Activated T-helper 2 cell treated with anti-CD3 and anti-CD28 coated beads, Interferon-gamma antibody, Interleukin-2, Interleukin-4, amounts not matched to agents 10 μg/mL and 5 μg/mL and 100 μg/mL, durations not matched to agents 14 hours and 24 hours and 36 hours (primary cell): ENCODE measurements at places on chromosomes 1 and 21. TPM values are rescaled to one million over a fixed set of nuclear protein-coding genes. Genes with fewer than 3 reads are reported as not detected.
A peak's percentile ranks its signal among the peaks of the same experiment; 100 is the strongest.

C1orf198 gene
- total RNA-seq = 8.9 and 9.1 TPM in 2 replicates

LCE3E gene
- total RNA-seq = not detected in 2 replicates

- no peak overlapping the region for H3K4me3 ChIP-seq
- peaks cover 2% of the 10 kb centered on the region for H3K27me3 ChIP-seq
- no peak for DNase-seq
Measured at GRCh38 chr1:52179073-52179472, 37.2 kb downstream of the ZFYVE9 start.

- H3K27me3 ChIP-seq = no peaks in the 10 kb centered on the region
- peaks cover 33% of the 10 kb centered on the region for H3K4me1 ChIP-seq
- H3K27ac ChIP-seq = no peak overlapping the region
Measured at GRCh38 chr21:14592296-14593000, 46.3 kb upstream of the SAMSN1 start.

DNA sequence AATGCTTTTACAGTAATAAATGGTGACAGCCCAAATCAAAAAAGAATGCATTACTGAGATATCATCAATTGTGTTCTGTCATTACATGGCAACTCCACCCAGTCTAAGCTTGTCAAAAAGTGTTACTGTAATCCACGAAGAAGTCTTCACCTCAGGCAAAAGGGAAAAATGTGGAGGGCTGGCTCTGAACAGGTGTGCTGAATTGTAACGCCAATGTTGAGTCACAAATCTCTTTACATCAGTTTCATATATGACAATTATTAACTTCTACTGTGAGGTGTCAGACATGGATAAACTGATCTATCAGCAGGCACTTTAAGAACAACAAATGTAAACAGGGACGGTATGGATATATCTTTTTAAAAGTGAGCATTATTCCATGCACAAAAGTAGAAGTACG is 98.5 kb upstream of the DMRTA2 start:
- peaks cover 17% of the 10 kb centered on the region for H3K36me3 ChIP-seq
- no peak overlapping the region for H3K4me3 ChIP-seq
- no peaks in the 10 kb centered on the region for H3K4me1 ChIP-seq
- DNase-seq = no peak
- H3K27ac ChIP-seq = no peak overlapping the region
- H3K27me3 ChIP-seq = no peaks in the 10 kb centered on the region

- H3K36me3 ChIP-seq = peaks cover 12% of the 10 kb centered on the region
- H3K4me3 ChIP-seq = no peak overlapping the region
- no peak for DNase-seq
- no peaks in the 10 kb centered on the region for H3K27me3 ChIP-seq
- no peak overlapping the region for H3K27ac ChIP-seq
Measured at GRCh38 chr21:35533893-35534292, 484.8 kb upstream of the RUNX1 start.

PODN gene
- total RNA-seq = not detected in 2 replicates

DNA sequence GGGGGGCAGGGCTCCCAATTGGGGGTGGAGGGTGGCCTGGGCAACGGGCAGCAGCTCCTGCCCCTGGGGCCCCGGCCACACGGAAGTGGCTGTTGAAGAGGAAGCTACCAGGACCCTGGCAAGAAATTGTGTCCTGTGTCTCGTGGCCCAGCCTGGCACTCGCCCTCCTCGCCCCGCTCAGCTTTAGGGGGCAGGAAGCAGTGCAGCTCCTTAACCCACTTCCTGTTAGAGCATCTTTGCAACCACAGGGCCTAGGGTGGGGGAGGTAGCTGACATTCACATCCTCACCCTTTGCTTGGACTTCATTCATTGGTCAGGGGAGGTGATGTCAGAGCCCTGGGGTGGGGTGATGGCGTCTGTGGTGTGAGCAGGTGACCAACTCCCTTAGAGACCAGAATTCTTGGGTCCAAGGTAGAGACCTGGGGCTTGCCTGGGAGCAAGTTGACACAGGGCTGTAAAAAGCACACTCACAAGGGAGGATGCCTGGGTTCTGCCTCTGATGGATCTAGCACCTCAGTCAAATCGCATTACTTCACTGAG is at the start of gene ARHGAP30:
TSS of gene ARHGAP30 (minus strand) at position 161 of the 540 bp plus-strand sequence. CDS start 267 bp downstream, outside the sequence.
- H3K27me3 ChIP-seq = no peaks in the 10 kb centered on the region
- peaks cover 28% of the 10 kb centered on the region for H3K36me3 ChIP-seq
- peak within 1 kb of the TSS; percentile 100 for H3K4me3 ChIP-seq
- DNase-seq = peak; percentile 85

RIPK4 gene
- not detected in 2 replicates for total RNA-seq

CLCA2 gene
- total RNA-seq = not detected in 2 replicates

GRCh38 chr21:45787371-45787770 is 143.8 kb downstream of the PCBP3 start:
- H3K4me3 ChIP-seq = no peak overlapping the region
- DNase-seq = no peak
- no peaks in the 10 kb centered on the region for H3K4me1 ChIP-seq
- H3K27ac ChIP-seq = no peak overlapping the region

DNA sequence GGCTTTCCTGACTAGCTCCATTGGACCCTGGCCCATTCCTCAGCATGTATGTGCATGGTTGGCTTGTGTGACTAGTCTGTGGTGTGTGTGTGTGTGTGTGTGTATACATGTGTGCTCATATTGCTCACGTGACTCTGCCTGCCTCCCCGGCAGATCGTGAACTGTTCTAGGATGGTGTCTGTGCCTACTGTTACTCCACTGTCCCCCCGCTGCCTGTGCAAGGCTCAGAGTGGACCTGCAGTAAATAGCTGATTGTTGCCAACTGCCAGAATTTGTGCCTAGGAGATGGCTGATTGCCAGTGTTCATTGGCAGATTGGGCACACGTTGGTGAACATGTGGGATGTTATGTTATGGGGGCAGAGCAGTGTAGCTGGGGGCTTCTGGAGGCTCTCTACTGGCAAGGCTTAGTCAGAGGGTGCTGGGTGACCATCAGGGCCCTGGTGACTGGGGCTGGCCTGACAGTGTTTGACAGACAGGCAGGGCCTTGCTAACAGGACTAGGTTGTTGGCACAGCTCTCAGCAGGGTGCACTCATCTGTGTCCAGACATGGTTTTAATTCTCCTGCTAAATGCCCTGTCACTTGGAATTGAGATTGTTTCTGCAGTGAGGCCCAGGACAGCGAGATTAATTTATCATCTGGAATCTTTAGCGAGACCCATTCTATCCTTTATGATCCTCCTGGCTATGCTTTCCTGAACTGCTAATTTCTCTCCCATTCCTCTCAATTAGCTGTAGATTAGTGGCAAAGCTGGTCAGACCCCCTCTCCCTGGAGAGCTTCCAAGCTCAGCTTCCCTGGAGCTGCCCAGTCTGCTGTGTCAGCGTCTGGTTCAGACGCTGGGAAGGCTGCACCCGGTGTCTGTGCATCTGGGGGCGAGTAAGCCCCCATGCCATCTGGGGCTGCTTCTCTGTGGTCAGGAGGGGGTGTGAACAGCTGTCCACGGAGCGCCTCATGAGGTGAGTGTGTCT is 20.8 kb downstream of the SLC6A17 start:
- H3K4me3 ChIP-seq = no peak overlapping the region
- H3K4me1 ChIP-seq = no peaks in the 10 kb centered on the region
- no peak for DNase-seq
- no peak overlapping the region for H3K27ac ChIP-seq
- peaks cover 3% of the 10 kb centered on the region for H3K27me3 ChIP-seq

DNA sequence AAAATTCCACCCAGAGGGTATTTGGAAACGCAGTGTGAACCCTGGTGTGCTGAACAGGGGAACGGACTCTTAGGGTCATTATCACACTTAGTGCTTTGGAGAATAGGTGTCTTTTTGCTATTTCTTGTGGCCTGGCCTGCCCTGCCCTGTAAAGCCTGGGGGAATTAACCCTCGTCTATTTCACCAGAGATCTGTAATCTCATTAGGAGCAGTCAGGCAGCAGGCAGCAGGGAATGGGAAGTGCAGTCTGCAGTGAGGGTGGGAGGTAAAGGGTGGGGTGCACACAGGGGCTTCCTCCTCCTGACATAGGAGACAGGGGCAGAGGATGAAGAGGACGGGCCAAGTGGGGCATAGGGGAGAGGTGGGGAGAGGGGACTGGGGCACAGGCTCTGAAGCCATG is 1.1 kb upstream of the SLC1A7 start:
- no peak overlapping the region for H3K27ac ChIP-seq
- H3K27me3 ChIP-seq = no peaks in the 10 kb centered on the region
- no peak overlapping the region for H3K4me3 ChIP-seq
- no peaks in the 10 kb centered on the region for H3K4me1 ChIP-seq
- no peaks in the 10 kb centered on the region for H3K36me3 ChIP-seq

DNA sequence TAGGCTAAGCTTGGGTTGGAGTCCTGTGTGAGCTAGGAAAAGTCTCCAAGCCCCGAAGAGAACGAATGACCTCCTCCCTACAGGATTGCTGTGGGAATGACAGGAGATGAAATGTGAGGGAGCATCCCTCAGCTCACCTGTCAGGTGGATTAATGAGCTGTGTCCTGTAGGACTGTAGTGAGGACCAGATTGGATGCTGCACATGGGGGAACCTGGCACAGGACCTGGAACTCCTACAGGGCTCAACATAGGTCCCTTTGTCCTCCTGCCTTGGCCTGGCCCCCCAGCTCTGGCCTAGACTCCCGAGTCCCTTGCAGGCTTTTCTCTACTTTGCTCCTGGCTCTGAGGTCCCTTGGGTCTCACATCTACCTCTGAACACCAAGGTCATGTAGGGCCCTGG is 155.7 kb downstream of the PTPRU start:
- no peak for DNase-seq
- H3K36me3 ChIP-seq = no peaks in the 10 kb centered on the region
- H3K27ac ChIP-seq = no peak overlapping the region
- no peak overlapping the region for H3K4me3 ChIP-seq
- no peaks in the 10 kb centered on the region for H3K4me1 ChIP-seq

GRCh38 chr1:195965036-195965435 is 643.2 kb downstream of the KCNT2 start:
- no peaks in the 10 kb centered on the region for H3K27me3 ChIP-seq
- H3K27ac ChIP-seq = no peak overlapping the region
- H3K4me3 ChIP-seq = no peak overlapping the region
- DNase-seq = no peak

PTPN7 gene
- 388 and 398 TPM in 2 replicates for total RNA-seq

GRCh38 chr1:42480921-42481320 is 17.8 kb downstream of the CCDC30 start:
- no peak overlapping the region for H3K4me3 ChIP-seq
- DNase-seq = no peak
- H3K4me1 ChIP-seq = no peaks in the 10 kb centered on the region
- no peaks in the 10 kb centered on the region for H3K36me3 ChIP-seq

- peaks cover 32% of the 10 kb centered on the region for H3K36me3 ChIP-seq
- H3K4me1 ChIP-seq = peaks cover 34% of the 10 kb centered on the region
- H3K27me3 ChIP-seq = peaks cover 16% of the 10 kb centered on the region
- peak overlapping the region; percentile 83 for H3K4me3 ChIP-seq
- DNase-seq = peak; percentile 43
- peak overlapping the region; percentile 88 for H3K27ac ChIP-seq
Measured at GRCh38 chr1:65147424-65148177, 402 bp upstream of the AK4 start.

GRCh38 chr1:52727114-52727586 is 897 bp downstream of the ZYG11B start:
- H3K36me3 ChIP-seq = peaks cover 3% of the 10 kb centered on the region
- peak overlapping the region; percentile 70 for H3K27ac ChIP-seq
- H3K4me3 ChIP-seq = peak overlapping the region; percentile 93
- H3K27me3 ChIP-seq = no peaks in the 10 kb centered on the region
- no peak for DNase-seq

DNA sequence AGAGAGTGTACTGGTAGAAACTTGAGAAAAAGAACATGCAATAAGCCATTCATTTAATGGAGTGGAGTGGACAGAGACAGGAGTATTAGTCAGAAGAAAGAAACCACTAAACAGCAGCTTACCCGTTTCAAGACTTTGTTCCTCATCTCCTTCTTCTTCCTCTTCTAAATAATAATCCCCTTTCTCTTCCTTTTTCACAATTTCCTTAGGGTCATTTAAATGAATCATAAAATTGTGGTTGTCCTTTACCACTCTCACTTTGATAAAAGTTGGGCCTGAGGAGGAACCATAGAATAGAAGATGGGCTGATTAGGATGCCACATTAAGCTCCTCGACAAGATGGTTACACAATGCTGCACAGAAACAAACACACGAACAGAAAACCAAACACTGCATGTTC is 109.6 kb downstream of the WDR3 start:
- no peaks in the 10 kb centered on the region for H3K4me1 ChIP-seq
- no peak overlapping the region for H3K27ac ChIP-seq
- no peak for DNase-seq
- H3K27me3 ChIP-seq = no peaks in the 10 kb centered on the region
- no peaks in the 10 kb centered on the region for H3K36me3 ChIP-seq

DNA sequence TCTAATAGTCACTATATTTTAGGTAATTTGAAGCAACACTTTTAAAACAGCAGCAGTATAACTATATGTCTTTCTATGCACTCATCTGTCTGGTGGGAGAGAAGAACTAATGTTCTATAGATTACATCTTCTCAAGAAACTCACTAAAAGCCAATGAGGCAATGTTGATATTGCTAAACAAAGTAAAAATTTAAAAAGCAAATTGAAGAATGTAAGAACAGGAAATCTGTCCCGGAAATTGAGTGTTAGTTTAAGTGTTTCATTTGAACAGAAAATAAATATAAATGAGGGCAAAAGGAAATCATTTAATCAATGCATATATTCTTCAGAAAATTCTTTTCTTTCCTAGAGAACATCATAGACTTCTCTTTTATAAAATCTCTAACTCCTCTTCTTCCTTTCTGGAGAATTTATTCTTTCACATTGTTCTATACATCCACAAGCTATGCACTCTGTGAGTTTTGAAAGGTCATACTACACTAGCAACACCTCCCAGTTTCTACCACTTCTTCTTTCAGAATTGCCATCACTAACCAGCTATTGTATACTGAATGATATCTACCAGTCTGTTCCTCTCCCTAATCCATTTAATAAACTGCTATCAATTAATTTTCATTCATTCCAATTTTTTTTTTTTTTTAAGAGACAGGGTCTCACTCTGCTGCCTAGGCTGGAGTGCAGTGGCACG is 153.0 kb downstream of the USH2A start:
- H3K36me3 ChIP-seq = no peaks in the 10 kb centered on the region
- H3K27ac ChIP-seq = no peak overlapping the region
- H3K27me3 ChIP-seq = no peaks in the 10 kb centered on the region
- H3K4me1 ChIP-seq = no peaks in the 10 kb centered on the region
- no peak overlapping the region for H3K4me3 ChIP-seq

GRCh38 chr1:13820055-13820454 is 120.1 kb downstream of the PRDM2 start:
- H3K27ac ChIP-seq = no peak overlapping the region
- peaks cover 4% of the 10 kb centered on the region for H3K36me3 ChIP-seq
- no peaks in the 10 kb centered on the region for H3K27me3 ChIP-seq

DNA sequence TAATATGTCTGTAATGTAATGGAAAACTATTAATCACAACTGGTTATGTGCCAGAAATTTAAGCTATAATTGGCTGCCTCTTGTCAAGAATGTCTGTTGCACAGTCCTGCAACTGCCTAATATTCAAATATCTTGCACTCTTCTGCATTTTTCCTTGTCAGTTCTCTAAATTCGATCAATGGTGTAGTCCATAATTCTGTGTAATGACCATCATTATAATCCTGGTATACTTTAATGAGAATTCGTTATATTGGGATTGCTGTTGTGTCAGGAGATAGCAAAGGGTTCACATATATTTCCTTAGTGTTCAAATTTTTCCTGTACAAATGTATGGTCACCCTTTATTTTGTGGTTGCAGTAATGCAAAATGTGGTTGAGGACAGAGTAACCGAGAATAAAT is 4.8 kb downstream of the NTNG1 start:
- H3K36me3 ChIP-seq = no peaks in the 10 kb centered on the region
- H3K4me3 ChIP-seq = no peak overlapping the region
- peaks cover 22% of the 10 kb centered on the region for H3K27me3 ChIP-seq
- no peak overlapping the region for H3K27ac ChIP-seq
- peaks cover 7% of the 10 kb centered on the region for H3K4me1 ChIP-seq
- DNase-seq = no peak

- H3K4me3 ChIP-seq = no peak overlapping the region
- no peak for DNase-seq
- H3K36me3 ChIP-seq = peaks cover 7% of the 10 kb centered on the region
- no peaks in the 10 kb centered on the region for H3K27me3 ChIP-seq
- H3K27ac ChIP-seq = peak overlapping the region; percentile 33
Measured at GRCh38 chr1:204576422-204576821, 60.2 kb downstream of the MDM4 start.
